ENCODE measurements at places on chromosomes 11 and 22.

GRCh38 chr11:29352273-29352795 is 664.5 kb downstream of the KCNA4 start:
- no peak for DNase-seq

DNA sequence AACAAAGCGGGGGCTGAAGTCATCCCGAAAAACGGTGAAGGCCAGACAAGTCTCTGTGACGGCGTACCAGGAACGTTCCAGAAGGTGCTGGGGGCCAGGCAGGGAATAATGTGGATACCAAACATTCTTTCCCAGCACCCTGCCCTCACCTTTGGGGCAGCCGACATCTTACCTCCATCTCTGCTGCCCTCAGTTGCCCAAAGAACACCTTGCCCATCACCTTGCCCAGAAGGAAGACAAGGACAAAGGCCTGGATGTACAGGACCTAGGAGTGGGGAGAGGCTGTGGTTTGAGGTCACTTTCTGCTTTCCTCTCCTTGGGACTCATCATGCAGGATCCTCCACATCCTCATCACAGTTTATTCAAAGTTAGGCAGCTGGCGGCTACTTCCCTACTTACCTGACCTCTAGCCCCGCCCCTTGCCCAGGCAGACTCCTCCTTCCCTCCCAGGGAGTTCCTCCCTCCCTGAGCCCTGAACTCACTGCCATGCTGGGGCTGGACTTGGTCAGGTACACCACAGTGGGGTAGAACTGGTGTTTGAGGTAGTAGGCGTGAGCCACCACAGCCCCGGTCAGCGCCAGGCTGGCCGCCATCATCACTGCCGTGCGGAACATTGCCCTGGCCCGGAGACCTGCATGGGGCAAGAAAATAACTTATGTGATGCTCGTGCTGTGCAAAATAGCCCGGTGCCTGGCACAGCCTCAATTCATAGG is 1.2 kb downstream of the SYVN1 start:
- DNase-seq = no peak

DNA sequence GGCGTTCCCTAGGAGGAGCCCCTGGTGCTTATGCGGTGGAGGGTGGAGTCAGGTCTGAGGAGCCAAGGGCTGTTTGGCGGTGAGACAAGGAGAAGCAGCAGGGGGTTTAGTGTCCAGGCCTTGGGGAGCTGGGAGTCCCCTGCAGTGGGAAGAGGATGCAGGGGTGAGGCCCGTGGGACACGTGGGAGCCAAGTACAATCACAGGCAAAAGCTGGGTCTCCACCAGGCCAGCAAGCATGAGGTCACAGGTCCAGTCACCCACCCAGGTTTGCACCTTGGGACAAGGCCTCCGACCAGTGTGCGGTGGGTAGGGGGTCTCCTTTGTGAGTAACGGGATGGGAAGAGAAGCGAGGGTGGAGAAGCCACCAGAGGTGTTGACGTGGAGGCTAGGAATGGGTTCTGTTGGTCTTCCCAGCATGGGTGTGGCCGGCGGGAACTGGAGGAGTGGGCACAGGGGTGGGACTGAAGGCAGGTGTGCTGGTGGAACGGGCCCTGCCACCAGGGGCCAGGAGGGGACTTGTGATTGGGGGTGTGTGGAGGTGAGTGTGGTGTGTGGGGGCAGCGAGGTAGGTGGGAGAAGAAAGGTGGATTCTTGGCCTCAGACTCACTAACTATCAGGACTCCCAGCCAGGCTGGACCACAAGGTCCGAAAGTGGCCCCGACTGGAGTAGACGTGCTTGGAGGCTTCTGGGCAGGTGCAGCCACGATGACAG is 953.6 kb downstream of the TBC1D22A start:
- DNase-seq = no peak

- no peak for DNase-seq
These were observed 20.3 kb downstream of the DERL3 start for GRCh38 chr22:23818541-23818940.

GRCh38 chr22:49515475-49515874 is 312.2 kb downstream of the BRD1 start:
- DNase-seq = no peak

DNA sequence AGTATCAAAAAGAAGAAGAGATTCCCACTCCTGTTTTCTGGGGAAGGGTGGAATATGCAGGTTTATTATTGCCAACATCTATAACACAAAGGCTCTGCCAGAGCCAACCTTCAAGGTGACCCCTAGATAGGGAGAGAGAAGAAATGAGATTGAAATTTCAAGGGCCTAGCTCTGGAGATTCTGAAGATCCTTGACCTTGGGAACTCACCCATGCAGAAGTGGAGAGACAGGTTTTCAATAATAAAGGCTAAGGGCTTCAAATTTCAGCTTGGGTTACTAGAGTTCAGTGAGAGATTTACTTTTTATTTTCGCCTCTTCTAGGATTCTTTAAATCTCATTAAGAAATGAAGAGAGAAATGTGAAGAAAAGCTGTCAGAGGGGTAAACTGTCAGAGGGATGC is 98.4 kb downstream of the CD44 start:
- no peak for DNase-seq

DNA sequence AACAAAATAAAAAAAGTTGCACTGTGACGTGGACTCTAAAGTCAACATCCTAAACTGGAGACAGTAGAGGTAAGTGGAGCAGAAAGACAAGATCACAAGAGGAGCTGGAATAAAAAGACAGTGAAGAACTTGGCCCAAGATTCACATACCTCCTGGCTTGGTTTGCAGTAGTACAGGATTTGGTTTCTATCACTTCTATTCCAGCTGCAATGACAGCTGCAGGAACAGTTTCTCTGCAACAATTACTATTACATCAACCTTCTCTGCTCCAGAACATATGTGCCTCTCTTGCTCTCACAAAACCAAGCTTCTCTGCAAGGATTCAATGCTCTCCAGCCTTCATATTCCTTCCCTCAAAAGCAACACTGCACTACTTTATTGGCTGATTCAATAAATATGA is 7.8 kb upstream of the KDM2A start:
- no peak for DNase-seq

DNA sequence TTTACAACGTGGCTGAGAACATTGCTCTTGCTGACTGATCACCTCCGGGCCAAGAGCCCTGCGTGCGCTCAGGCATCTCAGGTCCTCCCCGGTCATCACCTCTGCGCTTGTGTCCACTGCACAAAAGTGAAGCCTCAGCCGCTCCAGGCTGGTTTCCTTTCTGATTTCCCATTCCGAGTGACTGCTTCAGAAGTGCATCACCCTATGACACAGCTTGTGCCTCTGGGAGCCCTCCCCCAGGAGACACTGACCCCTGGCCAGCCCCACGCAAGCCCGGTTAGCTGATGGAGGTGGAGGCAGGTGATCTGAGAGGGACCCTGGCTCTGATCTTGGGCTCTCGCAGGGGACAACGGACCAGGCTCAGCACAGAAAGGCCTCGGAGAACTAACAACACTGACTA is 38.3 kb upstream of the GNB1L start:
- no peak for DNase-seq

- no peak for DNase-seq
These were observed 39.5 kb downstream of the TOLLIP start for GRCh38 chr11:1269957-1270356.

DNA sequence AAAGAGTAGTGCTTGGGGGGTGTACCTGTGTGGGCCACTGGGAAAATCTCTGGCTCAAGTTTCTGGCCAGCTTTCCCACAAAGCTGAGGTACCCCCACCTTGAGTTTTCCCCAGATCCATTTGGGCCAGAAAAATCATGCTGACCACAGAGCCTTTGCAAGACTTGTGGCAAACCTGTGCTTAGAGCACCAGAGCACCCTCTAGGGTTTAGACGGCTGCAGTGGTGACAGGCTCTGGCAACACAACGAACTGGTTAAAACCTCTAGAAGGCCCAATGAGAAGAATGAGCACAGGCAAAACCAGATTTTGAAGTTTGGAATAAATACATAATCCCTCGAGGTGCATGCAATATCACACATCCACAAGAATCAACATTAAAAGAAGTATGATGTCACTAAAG is 290.7 kb upstream of the FOLH1 start:
- no peak for DNase-seq

- no peak for DNase-seq
These were observed 563.1 kb upstream of the ISX start for GRCh38 chr22:34502821-34503220.

- DNase-seq = no peak
These were observed 6.2 kb upstream of the RGL4 start for GRCh38 chr22:23684561-23685031.

GRCh38 chr11:21630934-21631478 is 561.9 kb upstream of the ANO5 start:
- DNase-seq = no peak

GRCh38 chr11:117199053-117199915 is at the start of gene TAGLN:
Gene TAGLN, plus strand, starts transcription at chr11:117199370. Its CDS starts 3,644 bp downstream, at chr11:117203014.
- no peak for DNase-seq

DNA sequence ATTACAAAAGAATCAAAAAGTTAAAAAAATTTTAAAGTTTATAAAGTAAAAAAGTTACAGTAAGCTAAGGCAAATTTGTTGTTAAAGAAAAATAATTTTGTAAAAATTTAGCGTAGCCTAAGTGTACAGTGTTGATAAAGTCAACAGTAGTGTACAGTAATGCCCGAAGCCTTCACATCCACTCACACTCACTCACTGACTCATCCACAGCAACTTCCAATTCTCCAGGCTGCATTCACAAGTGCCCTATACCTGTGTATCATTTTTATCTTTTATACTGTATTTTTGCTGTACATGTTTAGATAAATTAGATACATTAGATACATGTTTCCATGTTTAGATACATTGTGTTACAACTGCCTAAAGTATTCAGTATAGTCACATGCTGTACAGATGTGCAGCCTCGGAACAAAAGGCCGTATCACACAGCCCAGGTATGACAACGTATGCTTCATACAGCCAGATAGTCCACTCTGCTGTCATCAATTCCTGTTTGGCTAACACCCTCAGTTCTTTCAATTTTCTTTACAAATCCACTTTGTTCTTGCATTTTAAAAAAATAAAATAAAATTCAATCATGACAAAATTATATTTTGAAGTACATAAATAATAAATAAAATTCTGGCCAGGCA is 80.7 kb downstream of the RBFOX2 start:
- DNase-seq = no peak

GRCh38 chr11:15968461-15969130 is 387.8 kb downstream of the SOX6 start:
- no peak for DNase-seq

- no peak for DNase-seq
These were observed 83.4 kb downstream of the SCN3B start for GRCh38 chr11:123570939-123571580.

- no peak for DNase-seq
These were observed 9.8 kb downstream of the TRAF6 start for GRCh38 chr11:36500315-36500721.

GRCh38 chr11:1397146-1397861 is 7.6 kb downstream of the BRSK2 start:
- DNase-seq = no peak

Measured in NCI-H2081 treated with DMSO at 0.1 percent for 48 hours (cell line).